Stimulated activated CD8-positive, alpha-beta memory T cell treated with anti-CD3 and anti-CD28 coated beads, Interleukin-2, amount 100 ng/mL, for 1 hour (primary cell): ENCODE measurements at places on chromosomes 12 and 14.

DNA sequence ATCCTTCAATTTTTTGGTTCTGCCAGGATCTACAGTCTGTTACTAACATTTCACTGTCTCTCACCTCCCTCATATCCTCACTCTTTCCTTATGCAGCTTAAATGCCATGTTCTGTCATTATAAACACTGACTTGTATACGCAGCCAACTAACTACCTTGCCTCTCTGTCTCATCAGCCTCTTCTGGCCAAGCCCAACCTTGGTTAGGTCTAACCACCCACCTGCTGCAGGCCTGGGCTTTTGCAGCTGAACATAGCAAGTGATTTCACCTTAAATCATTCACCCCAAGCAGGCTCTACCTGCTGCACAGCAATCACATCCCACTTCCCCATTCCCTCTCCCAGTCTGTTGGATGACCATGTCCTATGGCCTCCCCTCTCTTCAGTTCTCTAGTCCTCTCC is 91.5 kb downstream of the GTF2A1 start:
- DNase-seq = no peak

DNA sequence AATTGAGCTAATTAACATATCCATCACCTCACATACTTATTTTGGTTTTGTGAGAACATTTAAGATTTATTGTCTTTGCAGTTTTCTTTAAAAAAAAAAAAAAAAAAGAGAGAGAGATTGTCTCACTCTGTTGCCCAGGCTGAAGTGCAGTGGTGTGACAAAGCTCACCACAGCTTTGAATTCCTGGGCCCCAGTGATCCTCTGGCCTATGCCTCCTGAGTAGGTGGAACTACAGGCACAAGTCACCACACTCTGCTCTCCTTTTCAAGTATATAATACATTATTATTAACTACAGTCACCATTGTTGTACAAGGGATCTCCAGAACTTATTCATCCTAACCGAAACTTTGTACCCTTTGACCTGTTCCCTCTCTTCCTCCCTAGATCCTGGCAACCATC is 64.0 kb downstream of the NUMB start:
- DNase-seq = no peak

DNA sequence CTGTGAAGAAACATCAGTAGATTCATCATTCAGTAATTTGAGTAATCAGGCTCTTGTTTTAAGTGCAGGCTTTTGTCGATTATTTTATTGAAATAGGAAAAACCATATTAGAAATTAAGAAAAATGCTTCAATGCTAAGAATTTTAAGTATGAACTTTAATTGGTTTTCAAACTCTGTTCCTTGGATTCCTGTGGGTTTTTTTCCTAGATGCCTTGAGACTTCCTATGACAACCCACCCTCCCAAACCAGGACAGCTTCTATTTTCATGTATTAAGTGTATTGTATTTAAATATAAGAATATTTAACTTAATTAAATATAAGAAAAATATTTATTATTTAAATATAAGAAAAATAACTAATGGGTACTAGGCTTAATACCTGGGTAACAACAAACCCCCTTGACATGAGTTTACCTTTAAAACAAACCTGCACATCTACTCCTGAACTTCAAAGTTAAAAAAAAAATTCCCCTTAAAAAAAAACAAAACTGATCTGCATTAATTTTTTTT is 3.0 kb downstream of the ARHGAP5 start:
- no peak for DNase-seq

DNA sequence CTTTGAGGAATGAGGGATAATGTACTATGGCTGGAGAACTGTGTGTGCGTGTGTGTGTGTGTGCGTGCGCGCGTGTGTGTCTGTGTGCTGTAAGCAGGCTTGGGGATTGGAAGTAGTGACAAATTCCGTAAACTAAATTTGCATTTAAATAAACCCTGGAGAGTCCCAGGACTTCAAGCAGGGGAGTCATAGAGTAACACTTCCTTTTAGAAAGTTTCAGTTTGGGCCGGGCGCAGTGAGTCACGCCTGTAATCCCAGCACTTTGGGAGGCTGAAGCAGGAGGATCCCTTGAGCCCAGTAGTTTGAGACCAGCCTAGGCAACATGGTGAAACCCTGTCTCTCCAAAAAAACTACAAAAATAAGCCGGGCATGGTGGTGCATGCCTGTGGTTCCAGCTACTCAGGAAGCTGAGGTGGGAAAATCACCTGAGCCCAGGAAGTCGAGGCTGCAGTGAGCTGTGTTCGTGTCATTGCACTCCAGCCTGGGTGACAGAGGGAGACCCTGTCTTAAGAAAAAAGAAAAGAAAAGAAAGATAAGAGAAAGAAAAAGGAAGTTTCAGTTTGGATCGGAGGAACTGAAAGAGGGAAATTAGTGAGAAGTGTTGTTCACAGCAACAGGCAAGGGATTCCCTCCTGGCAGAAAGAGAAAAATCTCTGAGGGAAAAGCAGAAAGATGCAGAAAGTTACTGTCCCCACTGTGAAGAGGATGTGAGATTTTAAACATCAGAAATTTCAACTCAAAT is 222.7 kb upstream of the SOX5 start:
- DNase-seq = no peak

DNA sequence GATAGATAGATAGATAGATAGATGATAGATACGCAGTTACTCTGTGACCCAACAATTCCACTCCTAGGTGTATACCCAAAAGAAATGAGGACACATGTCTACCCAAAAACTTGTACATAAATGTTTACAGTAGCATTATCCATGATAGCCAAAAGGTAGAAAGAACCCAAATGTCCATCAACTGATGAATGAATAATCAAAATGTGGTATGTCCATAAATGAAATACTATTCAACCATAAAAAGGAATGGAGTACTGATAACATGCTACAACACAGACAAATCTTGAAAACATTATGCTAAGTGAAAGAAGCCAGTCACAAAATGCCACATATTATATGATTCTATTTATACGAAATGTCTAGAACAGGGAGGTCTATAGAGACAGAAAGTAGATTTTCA is 36.1 kb upstream of the LRP6 start:
- DNase-seq = no peak

- no peak for DNase-seq
Measured at GRCh38 chr14:50010752-50011151, 105.6 kb downstream of the VCPKMT start.
